ENCODE measurements at places on chromosomes 5 and 9.

DNA sequence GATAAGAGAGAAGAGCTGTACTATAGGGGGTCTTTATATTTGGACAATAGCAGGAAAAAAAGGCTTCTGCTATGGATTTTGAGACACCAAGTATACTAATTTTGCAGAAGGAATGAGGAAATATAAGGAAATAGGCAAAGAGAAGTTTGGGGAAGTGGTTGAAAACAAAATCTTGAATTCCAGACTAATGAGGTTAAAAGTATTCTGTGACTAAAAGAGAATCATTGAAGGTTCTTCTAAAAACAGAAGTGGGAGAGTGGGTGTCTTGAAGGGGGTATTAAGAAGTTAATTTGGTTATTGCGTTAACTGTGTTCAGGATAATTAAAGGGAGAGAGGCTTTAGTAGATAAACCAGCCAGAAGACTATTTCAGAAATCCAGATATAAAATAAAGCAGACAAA lies 148.7 kb downstream of the RFK start:
- DNase-seq = no peak

- DNase-seq = no peak
Observed at GRCh38 chr9:16869131-16869881, 1.2 kb downstream of the BNC2 start.

GRCh38 chr5:170562166-170562874 lies 58.5 kb downstream of the KCNIP1 start:
- no peak for DNase-seq

DNA sequence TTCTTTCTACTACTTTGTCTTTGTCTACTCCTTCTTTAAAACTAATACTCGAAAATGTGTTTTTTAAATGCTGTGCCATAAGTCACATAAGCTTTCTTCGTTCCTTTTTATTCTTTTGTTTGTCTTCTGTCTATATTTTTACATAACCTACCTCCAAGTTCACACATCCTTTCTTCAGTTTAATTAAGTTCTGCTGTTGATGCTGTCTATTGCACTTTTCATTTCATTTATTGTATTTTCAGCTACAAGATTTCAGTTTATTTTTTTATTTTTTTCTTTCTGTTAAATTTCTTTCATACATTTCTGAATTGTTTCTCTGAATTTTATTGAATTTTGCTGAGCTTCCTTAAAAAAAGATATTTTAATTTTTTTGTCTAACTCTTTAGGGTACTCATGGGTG lies 878.2 kb downstream of the MAT2B start:
- DNase-seq = no peak

- DNase-seq = no peak
Observed at GRCh38 chr9:90940280-90940679, 138.7 kb downstream of the SYK start.

- DNase-seq = no peak
Observed at GRCh38 chr9:18106006-18106560, 367.9 kb upstream of the ADAMTSL1 start.

- DNase-seq = no peak
Observed at GRCh38 chr9:20244271-20244670, 378.0 kb downstream of the MLLT3 start.

DNA sequence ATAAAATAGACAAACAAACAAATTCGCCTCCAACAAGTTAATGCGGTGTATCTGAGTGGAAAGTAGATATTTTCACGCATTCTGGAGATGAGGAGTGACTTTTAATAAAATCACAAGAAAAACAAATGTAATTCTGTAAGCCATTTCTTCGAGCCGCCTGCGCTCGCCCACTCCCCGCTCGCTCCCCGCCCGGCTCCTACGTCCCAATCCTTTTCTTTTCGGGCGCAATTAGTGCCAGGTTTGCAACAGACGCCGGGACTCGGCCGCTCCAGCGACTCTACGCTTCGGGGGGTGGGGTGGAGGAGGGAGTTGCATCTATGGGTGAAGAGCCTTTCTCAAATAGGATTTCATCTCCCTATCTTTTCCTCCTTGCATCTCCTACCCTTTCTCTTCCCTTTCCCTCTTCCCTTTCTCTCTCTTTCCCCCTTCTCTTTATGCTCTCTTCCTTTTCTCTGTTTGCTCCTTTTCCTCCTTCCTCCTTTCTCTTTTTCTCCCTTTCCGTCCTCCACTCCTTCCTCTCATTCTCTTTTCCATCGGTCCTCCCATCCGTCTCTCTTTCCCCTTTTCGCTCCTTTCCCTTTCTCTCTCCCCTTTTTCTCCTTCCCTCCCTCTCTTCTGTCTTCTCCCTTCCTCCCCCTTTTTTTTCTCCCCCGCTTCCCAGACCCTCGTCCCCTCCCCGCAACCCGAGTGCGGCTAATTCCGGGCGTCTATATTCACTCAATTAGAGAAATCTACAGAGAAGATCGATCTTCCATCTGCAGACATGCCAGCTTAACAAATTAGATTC lies 6.1 kb upstream of the OTP start:
- DNase-seq = no peak

- no peak for DNase-seq
Observed at GRCh38 chr9:105039175-105039799, 111.3 kb upstream of the ABCA1 start.

DNA sequence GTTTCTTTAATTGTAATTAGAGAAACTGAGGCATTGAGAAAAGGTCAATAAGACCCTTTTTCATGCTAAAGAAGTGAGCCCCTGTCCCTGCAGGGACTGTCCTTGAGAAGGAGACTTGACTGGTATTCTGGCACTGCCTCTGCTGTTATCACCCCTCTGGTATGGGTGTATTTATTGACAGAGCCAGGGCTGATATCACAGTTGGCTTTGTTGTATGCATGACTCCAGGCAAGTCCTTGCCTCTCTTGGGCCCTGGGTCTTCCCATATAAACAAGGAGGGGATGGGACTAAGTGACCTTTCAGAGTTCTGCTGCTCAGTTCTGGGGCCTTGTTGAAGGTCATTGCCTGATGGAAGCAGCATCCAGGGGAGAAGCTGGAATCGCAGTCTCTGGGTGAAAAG lies 71.8 kb upstream of the PPARGC1B start:
- DNase-seq = no peak

DNA sequence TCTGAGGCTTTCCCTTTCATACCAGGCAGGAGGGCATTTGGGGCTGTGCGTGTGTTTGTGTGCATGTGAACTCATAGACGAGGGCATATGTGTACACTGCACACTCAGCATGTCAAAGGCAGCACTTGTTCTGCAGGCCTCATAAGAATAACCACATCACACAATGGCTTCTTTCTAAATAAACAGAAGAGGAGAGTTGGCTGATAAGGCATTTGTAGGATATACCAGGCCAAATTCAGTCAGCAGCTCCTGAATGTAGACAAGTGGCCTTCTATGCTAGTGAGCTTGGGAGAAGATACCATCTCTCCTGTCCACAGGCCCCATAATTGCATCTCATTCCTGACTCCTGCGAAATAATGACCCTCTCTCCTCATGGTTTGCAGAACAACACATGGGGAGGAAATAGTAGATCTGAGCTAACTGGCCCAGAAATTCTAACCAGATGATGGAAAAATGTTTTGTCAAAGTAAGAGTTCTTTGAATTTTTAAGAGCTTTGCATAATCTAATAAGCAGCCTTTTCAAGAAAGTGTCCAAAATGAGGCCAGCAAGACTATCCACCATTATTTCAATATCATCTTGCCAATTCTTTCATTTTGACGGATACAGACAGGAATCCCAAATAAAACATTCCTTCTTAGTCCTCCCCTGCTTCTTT lies 60.5 kb upstream of the GAS1 start:
- DNase-seq = no peak

DNA sequence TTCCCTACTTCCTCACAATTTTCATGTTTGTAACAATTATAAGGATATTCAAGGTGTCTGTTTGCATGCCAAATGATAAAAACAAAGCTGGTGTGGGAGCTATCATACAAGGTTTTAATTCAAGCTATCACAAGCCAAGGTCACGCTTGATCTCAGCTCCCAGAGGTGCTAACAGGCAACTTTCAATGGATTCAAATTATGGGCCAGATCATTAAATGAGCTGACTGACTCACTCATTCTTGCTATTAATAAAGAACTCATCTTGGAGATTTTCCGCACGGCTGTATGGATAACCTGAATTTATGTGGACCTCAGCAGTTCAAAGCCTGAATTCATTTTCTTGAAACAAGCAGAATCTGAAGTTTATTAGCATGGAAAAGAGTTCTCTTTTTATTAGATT lies 267.3 kb upstream of the CDH6 start:
- DNase-seq = no peak

DNA sequence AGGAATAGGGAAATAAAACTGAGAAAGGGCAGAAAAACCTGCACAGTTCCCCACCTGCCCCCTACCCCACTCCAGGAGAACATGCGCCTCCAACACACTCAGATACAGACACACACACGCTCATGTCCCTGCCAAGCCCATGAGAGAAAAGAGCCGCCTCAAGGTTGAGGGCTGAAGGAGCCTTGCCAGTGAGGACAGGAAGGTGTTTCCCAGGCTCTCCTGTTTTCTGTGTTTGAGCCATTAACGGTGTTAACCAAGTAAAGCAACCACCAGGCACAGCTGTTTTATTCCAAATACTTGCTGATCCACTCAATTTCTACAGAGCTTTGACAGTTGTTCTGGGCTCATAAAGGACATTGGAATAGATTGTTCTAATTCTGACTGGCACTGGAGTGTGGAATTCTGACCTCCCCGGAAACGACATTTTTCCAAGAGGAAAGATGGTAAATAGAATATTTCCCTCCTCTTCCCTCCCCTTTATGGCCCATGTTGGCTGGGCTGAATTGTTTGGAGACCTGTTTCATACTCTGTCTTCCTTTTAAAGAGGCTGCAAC lies 238.0 kb downstream of the DMAC1 start:
- DNase-seq = no peak

GRCh38 chr5:162565-163337 lies 28.5 kb upstream of the LRRC14B start:
- no peak for DNase-seq

DNA sequence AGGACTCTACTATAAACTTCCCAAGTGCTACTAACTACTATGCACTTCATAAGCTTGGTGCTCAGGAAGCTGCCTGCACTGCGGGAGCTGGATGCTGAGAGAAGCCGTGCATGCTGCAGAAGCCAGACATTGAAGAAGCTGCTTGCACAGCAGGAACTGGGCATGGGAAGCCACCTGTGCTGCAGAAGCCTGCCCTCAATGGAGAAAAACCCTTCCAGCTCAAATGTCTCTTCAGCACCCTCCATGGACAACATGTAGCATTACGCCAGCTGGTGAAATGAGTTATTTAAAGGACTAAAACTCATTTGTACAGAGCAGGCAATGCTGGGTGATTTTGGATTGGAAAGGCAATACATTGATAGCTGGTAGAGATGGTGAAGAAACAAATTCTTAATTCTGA lies 247.2 kb downstream of the KIF4B start:
- no peak for DNase-seq

DNA sequence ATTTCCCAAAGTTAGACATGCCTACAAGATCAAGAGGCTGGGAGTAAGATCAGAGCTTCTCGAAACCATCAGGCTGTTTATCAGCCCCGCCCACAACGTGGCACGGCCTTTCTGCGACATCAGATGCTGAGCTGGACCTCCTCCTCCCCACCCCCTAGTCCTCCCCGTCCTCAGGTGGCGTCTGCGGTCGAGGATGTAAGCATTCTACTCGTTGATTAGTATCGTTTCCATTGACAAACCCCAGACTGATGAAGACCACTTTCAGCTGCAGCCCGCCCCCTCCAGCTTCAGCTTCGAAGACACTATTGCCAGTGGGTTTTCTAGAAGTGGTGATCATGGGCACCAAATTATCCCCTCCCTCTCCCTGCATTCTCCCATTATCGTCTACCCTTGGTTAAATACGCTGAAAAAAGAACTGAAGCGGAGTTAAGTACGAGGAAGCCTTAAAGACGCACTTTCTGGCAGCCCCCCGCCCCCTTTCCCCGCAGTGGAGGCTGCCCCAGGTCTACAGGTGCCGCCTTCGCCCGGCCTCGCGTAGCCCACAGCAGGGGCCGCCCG lies 1.1 kb downstream of the PPIC start:
- DNase-seq = no peak

- no peak for DNase-seq
Observed at GRCh38 chr5:58871648-58872242, 288.9 kb downstream of the RAB3C start.

DNA sequence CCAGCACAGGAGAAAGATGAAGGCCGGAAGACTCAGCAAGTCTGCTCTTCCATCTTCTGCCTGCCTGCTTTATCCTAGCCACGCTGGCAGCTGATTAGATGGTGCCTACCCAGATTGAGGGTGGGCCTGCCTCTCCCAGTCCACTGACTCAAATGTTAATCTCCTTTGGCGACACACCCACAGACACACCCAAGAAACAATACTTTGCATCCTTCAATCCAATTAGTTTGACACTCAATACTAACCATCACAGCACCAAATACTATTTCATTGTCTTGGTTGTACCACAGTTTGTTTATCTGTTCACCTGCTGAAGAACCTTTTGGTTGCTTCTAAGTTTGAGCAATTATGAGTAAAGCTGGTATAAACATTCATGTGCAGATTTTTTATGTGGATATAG lies 23.7 kb downstream of the SMIM32 start:
- DNase-seq = no peak

DNA sequence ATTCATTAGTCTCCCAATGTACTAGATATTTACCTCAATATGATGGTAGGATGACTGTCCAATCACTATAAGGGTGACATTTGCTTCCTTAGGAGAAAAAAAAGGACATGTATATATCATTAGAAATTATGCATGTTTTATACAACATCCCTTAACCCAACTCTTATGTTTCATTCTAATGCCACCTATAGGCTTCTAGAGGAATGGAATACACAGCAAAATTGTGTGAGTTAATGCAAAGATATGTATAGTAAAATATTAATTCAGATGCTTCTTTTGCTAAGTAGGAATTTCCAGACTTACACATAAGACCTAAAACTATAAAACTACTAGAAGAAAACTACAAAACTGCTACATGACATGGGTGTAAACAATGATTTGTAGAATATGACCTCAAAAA lies 3.5 kb downstream of the PRXL2C start:
- DNase-seq = no peak

- DNase-seq = no peak
Observed at GRCh38 chr9:76289042-76289441, 105.2 kb downstream of the RFK start.

- DNase-seq = no peak
Observed at GRCh38 chr9:35852876-35853865, 17.0 kb downstream of the OR13J1 start.

DNA sequence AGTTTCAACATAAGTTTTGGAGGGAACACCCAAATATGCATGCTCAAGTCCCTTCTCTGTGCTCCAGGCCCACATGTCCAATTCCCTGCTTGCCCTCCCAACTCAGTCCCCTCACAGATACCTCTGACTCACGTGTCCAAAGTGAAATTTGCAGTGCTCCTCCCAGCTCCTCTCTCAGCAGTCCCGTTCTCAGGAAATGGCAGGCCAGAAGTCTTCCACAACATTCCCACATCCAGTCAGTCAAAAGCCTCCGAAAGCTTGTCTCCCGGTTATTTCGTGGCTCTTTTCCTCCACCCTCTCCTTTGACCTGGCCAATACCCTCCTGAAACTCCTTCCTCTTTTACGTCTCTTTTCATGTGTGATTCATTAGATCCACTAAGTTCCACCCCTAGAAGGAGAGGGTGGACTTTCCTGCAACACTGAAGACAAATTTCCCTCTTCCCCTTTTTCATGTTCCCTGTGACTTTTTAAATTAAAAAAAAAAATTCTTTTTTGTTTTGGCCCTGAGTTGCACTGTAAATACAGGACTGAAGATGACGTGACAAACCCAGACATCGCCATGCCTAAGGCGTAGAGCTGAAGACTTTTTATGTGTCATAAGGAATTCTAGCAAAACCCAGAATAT lies 12.8 kb upstream of the MGAT1 start:
- no peak for DNase-seq

Data from stimulated activated CD4-positive, alpha-beta T cell treated with anti-CD3 and anti-CD28 coated beads, TNF-alpha, amount 100 ng/mL, for 1 hour (primary cell).